ENCODE measurements at places on chromosomes 5 and 9.

- no peak for DNase-seq
These were observed 301.1 kb downstream of the PRR16 start for GRCh38 chr5:120765189-120765588.

DNA sequence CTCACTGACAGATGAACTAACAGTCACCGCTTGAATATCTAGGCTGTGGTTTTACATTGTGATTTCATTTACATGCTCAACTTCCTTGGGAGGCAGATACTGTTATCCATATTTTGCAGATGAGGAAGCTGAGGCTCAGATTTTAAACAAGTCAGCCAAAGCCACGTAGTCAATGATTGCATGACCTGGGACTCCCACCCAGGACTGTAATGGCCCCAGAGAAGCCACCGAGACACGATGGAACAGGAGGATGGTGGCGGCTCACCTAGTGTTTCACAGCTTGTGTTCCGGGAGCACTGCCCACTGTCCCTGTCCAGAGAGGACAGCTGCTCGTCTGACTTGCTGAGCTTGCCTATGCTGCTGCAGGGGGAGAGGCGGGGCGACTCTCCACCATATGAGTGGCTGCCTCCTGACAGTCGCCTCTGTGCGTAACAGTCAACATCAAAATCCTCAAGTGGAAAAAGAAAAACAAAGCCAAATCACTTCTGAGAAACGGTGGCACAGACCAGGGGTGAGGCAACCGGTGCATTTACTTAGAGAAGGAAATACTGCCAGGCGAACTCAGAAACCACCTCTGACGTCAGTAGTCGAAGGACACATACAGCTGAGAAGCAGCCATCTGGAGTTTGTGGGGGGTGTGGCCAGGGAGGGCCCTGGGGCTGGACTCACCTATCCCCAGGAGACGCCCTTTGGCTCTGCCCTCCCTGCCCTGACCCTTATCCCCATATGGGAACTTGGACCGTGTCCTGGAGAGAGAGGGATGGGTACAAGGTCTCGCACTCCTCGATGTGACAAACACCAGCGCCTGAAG lies 82.5 kb downstream of the PRRT1B start:
- no peak for DNase-seq

- no peak for DNase-seq
These were observed 11.3 kb downstream of the C5orf15 start for GRCh38 chr5:133957080-133957479.

GRCh38 chr5:81842795-81843398 lies 92.0 kb upstream of the SSBP2 start:
- no peak for DNase-seq

DNA sequence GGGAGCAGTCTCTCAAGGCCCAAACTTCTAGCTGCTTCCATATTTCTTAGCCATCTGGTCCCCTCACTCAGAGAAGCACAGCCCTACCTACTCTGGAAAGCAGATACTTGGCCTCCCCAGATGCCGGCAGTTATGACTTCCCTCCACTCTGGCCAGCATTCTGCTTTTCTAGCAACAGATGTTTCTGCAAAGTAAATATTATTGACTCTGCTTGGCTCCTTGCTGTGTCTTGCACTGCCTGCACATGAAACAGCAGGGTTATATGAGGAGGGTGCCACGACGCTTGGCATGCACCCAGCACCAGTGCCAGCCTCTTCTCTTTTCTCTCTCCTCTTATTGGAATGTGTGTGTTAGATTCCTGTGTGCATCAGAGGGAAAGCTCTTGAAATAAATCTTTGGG lies 99.7 kb downstream of the ARHGAP26 start:
- DNase-seq, result peak; percentile 16

All from C1 segment of cervical spinal cord (tissue), 14 donors.